NAMALWA (cell line): ENCODE measurements at places on chromosomes 5 and 9.
A peak's percentile ranks its signal among the peaks of the same experiment; 100 is the strongest.

DNA sequence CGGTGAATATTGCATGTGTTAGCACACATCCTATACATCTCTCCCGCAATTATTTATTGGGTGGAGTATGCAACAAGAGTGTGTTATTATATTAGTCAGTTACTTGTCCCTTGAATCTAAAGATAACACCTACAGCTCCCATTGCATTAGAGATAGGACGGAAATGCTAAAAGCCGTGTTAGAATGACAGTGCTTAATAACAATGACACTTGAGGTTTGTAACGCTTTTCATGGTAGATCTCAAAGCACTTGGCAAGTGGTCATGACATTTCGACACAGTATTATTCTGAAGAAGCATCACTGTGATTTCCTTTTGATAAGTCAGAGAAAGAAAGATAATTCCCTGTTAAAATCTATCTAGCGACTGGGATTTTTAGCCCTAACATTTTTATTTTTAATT, 33.4 kb upstream of the TRIO start:
- DNase-seq, result no peak

GRCh38 chr9:113580041-113580953, 116.8 kb downstream of the RGS3 start:
- DNase-seq, result peak; percentile 40

GRCh38 chr5:1011226-1011631, 2.6 kb downstream of the NKD2 start:
- peak; percentile 77 for DNase-seq

DNA sequence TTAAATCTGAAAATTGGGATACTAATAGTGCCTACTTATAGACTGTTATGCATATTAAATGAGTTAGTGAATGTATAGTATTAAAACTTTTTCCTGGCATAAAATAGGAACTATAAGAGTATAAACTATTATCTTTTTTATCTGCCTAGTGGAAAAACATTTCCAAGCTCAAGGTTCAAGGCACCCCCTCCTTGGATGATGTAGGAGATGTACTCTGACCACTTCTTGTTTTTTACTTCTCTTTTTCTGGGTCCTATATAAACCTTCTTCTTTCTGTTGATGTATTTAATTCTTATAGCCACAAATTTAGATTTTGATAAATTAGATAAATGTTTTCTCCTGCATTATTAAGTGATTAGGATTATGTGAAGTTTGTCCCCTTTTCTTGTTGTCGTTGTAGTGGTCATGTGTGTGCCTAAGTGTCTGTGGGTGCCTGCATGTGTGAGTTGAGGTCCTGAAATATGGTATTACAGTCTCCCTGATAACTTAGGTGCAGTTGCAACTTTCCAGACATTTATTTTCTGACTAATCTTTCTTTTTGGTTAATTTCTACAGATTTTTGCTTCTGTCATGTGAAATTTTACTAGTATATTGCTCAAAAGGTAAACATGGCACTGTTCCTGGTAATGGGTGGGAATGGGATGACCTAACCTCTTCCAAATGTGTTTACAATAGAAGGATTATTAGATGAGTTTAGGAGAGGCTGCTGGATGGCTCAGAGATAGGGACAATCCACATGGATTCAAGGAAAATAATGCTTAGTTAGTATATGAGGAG, 160.8 kb upstream of the CDKN2B start:
- peak; percentile 20 for DNase-seq

GRCh38 chr5:150538007-150538917, 30.3 kb downstream of the NDST1 start:
- no peak for DNase-seq

DNA sequence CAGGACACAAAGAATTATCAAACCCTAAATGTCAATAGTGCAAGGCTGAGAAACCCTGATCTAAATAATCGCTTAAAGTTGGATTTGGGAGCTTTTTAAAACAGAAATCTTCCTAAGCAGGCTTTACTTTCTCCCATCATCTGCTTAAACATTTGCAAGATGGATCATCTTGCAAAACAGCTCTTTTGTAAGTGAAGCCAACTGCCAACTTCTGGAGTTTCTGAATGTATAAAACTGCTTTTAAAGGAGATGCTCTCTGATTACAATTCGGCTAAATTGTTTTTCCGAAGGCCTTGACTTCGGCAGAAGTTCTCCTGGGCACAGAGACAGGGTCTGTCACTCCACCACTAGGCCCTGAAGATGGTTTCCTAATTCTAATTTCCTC, 1.3 kb downstream of the PTPN3 start:
- DNase-seq, result no peak

DNA sequence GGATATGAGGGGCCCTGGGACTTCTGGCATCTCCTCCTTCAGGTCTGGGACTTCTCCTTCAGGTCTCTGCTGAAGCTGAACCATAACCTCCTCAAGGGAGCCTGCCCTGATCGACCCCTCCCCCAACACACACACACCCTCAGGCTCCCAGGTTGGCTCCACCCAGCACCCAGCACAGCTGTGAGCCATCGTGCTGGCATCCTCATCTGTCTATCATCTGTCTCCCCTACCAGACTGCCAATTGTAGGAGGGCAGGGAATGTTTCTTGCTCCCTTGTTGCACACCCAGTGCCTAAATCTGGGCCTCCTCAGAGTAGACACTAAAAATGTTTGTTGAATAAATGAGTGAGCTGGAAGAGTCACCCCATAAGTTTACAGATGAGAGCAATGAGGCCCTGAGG, 71.4 kb downstream of the LRSAM1 start:
- no peak for DNase-seq

DNA sequence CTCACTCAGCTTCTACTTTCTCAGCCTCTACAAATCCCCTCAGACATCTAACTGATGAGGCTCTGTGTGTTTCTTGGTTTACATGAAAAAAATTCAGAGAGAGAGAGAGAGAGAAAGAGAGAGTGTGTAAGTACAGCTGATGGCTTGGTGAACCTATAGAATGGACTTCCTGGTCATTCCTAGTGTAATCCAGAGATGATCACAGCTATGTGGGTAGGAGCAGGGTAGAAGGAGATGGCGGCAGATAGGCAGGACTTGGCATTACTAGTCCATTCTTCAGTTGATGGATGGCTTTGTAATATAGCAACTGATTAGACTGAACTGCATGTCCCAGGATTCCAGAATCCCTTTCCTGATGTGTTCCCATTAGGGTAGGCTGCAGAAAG, 429.3 kb upstream of the CLINT1 start:
- no peak for DNase-seq

GRCh38 chr9:90724880-90725279, 76.7 kb upstream of the SYK start:
- DNase-seq, result no peak

DNA sequence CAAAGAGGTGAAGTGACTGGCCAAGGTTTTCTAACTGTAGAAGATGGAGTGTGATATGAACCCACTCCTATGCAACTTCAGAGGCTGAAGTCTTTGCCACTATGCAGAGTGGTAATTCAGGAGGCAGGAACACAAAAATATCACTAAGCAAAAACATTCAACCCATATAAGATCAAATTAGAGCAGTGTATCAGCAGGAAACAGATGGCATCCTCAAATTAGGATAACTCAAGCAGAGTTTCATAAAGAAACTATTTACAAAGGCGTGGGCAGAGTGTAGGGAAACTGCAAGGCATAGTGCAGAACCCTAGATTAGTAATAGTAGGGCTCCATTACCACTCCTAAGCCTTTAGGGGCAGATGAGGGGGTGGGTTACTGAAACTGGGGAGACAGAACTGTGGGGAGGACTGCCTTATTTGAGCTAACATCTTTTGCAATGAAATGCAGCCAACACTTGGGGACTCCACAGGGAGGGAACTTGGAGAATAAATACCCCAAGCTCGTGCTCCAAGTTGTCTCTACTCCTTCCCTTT, 72.2 kb downstream of the PTTG1 start:
- DNase-seq, result no peak

DNA sequence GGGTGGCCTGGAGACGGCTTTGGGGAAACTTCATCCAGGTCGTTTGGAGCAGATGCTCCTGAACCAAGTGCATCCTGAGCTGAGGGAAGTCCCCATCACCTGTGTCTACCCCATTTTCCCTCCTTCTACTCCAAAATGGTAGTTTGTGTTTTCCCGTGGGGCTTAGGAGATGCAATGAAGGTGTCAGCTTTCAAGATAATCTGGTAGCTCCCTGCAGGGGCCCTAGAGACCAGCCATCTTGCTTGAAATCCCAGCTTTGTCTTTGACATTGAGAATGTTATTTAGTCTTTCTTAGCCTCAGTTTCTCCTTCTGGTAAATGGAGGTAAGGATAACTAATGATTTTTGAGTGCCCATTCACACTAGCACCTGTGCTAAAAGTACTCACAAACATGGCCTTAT, 77.4 kb downstream of the WWC1 start:
- DNase-seq, result no peak

DNA sequence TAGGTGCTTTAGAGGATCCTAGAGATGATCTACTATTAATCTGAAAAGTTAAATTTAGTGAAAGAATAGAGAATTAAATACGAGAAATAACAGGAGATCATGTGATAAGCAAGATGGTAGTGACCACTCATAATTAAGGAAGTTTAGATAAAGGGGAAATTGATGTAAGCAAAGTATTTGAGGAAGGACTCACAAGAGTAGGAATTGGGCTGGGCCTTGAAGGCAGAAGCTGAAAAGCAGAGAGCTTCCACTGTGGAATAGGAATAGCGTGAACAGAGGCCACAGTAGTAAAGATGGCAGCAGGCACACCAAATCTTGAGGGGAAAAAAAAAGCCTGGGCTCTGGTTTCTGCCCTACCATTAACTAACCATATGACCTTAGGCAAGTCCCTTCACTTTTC, 38.0 kb downstream of the KIF24 start:
- no peak for DNase-seq

DNA sequence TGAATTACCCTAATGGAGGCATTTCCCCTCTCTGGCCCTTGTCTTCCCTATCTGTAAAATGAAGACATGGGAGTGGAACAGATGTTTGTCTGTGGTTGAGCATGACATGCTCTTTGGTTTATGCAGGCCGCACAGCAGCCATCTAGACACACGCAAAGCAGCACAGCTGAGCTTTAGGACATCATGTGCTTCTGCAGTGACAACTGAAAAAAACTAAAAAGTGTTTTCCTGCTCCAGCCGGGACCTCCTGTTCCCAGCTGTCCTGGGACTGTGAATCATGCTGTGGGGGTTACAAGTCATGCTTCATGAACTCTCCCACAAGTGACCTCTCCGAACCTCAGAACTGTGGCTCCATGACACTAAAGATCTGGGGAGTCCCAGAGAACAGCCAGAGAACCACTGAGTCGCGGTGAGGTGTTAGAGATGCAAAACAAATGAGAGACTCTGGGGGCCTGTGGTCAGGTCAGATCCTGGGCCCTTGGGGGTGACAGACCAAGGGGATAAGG, 1.7 kb downstream of the SMIM3 start:
- DNase-seq, result peak; percentile 71

DNA sequence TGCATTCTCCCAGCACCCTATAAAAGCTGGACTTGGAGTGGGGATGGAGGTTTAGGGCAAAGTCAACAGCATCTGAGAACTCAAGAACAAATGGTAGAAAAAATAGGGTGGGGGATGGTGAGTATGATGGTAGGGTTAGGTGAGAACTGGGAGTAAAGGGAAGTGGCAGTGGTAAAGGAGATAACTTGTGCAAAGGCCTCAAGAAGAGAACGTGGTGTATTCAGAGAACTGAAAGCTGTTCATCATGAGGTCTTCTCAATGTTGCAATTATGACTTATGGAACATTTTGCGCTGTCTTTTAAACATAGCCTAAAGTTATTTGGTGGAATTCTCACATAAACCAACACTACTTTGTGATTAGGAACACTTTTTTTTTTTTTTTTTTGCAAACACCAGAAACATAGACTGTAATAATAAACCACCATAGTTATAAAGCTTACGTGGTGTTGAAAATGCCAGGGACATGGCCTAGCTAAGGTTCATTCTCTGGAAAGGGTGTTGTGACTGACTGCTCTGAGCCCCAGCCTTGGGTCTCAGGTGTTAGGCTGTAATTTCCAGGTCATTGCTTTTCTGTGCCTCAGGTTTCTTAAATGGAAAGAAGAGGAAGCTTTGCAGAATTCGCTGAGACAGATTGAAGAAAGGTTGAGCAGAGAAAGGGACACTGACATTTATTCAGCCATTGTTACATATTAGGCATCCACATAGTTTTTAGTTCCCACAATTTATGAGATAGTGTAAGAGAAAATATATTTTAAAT, 19.2 kb upstream of the TXNDC8 start:
- DNase-seq, result no peak

DNA sequence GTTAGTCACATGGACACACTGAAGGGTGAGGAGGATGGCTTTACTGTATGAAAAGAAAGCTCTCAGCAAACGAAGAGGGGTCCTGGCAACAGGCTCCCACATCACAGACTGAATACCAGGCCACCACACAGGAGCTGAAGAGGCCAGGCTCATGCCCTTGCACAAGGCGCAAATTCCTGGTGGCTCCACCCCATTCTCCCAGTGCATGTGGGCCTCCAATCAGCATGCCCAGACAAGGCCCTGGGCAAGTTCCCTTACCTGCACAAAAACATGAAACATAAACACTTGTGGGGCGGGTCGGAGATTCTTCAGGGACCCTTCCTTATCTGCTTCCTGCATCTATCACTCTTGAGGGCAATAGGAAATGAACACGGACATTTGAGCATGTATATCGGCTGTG, 935.8 kb upstream of the EDIL3 start:
- DNase-seq, result no peak

- DNase-seq, result peak; percentile 70
Observed at GRCh38 chr5:172771439-172772111, 580 bp upstream of the DUSP1 start.

DNA sequence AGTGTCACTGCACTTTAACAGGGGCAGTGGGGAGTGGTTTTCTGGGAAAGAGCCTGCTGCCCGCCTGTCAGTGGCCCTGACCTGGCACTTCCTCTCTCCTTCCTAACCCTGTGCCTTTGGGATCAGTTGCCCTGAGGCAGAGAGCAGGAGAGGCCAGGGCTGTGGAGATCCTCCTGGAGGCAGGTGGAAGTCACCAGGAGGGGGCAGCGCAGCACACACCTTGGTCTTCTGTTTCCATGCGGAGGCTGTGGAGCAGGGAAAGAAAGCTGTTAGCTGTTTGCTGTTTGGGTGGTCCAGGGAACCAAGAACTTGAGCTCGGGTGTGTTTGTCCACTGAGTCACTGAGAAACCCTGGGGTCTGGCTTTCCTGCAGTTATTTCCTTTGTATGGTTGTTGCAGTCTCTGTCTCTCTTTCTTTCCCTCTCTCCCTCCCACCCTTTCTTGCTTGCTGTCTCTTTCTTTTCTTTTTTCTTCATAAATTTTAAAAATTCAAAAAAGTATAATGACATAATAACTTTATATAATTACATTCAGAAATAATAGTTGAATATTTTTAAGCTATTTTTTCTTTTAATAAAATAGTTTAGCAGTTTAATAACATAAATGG, 28.1 kb downstream of the NTRK2 start:
- DNase-seq, result peak; percentile 32
